ENCODE measurements at places on chromosomes 16 and 17. TPM values are rescaled to one million over a fixed set of nuclear protein-coding genes. Genes with fewer than 3 reads are reported as not detected.

- no peak overlapping the region for H3K27ac ChIP-seq
- no peak for DNase-seq
- no peak overlapping the region for H3K4me3 ChIP-seq
- H3K4me1 ChIP-seq = peaks cover 10% of the 10 kb centered on the region
- peaks cover 36% of the 10 kb centered on the region for H3K36me3 ChIP-seq
- H3K27me3 ChIP-seq = no peaks in the 10 kb centered on the region
These were observed 4.2 kb downstream of the MSI2 start for GRCh38 chr17:57260325-57261083.

Gene CLDN6
- 26.0 TPM for polyA plus RNA-seq

Gene LYRM9
- 13.2 TPM for polyA plus RNA-seq

Gene CDH11
- 27.8 TPM for polyA plus RNA-seq
